Activated CD4-positive, alpha-beta T cell treated with anti-CD3 and anti-CD28 coated beads, Interleukin-2, amount 50 U/mL, for 16 hours (primary cell): ENCODE measurements at places on chromosomes 6 and 20.
A peak's percentile ranks its signal among the peaks of the same experiment; 100 is the strongest.

DNA sequence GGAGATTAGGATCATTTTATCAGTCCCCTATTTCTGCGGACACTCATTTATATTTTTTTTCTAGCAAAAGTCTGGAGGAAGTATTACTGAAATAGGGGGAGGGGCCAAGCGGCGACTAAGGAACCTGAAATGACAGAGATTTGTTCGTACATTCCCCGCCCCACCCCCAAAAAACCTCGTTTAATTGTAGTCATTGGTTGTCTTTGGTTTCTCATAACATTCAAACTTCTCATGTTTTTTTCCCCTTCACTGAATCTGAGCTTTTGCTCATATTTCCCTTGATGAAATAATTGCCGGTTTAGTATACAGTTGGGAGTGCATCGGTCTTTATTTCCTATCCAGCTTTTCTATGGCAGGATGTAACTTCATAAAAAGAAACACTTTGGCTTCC, 768 bp upstream of the FYN start:
- peak; percentile 66 for DNase-seq

DNA sequence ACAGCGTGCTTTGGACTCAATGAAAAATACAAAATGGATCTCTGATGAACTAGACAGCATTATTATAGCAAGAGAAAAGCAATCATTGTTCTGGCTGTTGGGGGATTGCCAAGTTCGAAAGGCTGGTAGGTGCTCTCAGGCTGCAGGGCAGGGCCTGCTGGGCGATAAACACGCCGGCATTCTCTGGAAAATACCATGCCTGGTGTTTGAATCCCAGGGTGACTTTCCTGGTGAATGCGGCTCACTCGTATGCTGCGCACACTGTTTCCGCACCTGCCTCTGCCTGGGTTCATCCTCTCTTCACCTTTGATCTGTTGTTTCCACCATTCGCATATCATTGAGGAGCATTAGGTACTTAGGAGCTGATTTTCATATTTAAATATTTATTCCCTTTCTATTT, 37.4 kb downstream of the GCNT2 start:
- DNase-seq, result no peak

- no peak for DNase-seq
These were observed 23.9 kb downstream of the PNLDC1 start for GRCh38 chr6:159823953-159824352.

GRCh38 chr6:164756142-164756541, 553.3 kb downstream of the C6orf118 start:
- DNase-seq, result no peak

- DNase-seq, result peak; percentile 51
These were observed 428.7 kb upstream of the SOX4 start for GRCh38 chr6:21164768-21165326.

DNA sequence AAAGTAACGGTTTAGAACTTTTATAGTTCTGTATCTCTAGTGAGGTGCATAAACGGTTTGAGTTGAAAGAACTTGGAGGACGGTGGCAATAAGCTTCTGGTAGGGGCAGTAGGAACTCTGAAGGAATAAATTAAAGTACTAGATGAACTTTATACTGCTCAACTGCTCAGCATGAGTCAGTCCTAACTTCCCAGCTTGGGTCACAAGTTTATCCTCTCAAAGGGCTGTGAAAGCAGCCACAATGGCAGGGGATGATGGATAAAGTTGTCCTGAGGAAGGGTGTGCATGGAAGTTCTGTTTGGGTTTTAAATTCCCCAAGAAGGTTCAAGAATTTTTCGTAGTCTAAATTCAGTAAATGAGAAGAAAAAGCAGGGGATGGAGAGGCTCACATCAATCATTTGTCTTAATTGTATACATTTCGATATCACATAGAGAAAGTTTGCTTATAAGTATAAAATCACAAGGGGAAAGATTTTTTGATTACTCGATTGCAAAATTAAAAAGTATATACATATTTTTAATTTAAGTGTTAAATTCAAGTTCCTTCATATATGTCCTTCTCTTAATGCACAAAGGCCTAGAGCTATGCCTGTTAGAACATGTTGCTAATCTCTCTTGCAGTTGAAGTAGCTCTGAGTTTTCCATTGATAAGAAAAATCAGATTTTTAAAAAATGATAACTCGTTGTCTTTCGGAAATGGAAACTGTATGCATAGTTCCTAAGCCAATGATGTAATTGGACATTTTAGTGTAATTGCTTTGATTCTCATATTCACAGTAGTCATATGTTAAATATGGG, 55.3 kb upstream of the JAG1 start:
- no peak for DNase-seq

DNA sequence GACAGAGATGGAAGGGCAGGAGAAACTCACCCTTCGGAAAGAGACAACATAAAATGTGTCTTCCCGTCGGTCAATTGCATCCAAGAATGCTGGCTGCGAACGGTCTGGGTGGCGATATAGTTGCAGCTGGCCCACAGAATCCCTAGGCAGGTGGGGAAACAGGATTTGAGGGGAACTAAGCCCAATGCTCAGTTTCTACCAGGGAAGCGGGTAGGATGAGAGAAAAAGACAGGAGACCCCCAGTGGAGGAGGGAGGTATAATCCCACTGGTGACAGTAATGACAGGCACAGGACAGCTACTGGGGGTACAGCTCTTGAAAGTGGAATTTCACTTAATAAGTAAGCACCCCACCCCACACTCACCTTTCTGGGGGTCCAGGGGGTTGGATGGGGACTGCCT, 7.5 kb upstream of the TNXB start:
- no peak for DNase-seq

- no peak for DNase-seq
These were observed 93.1 kb downstream of the NCR2 start for GRCh38 chr6:41428336-41428995.

GRCh38 chr20:52490711-52491430, 299.3 kb upstream of the ZFP64 start:
- no peak for DNase-seq

- DNase-seq, result no peak
These were observed 46.2 kb upstream of the BCLAF1 start for GRCh38 chr6:136335736-136336363.

- no peak for DNase-seq
These were observed 78.1 kb upstream of the CD93 start for GRCh38 chr20:23164176-23164601.

- DNase-seq, result peak; percentile 79
These were observed 33.7 kb downstream of the PTGIS start for GRCh38 chr20:49534255-49534712.

GRCh38 chr6:43924222-43924702, 154.3 kb downstream of the VEGFA start:
- peak; percentile 70 for DNase-seq

DNA sequence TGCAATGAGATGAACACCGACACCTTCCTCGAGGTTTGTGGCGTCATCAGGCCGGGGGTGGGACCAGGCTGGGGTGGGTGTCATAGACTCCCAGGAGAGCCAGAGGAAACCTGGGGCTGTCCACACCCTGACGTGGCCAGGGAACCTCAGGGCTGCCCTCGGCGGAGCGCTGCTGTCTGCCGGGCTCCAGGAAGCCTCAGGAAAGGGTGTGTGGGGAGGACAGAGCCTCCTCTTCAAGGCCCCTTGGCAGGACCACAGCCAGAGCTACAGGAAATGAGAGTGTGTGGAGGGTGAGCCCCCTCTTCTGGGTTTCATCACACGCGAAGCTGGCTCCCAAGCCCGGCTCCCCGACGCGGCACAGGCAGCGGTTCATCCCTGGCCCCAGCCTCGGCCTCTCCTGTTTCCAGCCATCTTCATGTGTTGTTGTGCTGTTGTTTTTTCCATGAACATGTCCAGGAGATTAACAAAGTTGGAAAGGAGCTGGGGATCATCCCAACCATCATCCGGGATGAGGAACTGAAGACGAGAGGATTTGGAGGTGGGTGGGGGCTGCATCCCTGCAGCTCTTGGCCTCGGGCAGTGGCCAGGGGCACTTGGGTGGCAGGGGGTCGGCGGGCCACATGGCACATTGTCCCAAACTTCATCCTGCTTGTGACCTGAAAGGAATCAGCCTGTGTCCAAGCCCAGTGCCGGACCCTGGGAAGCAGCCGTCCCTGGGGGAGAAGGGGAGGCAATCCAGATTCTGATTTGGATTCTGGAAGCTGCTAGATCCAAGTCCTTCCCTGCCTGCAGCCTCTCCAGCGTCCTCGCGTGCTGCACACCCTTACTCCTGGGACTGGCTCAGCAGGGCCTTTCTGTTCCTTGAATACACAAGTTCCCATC, 6.4 kb downstream of the NPEPL1 start:
- no peak for DNase-seq

DNA sequence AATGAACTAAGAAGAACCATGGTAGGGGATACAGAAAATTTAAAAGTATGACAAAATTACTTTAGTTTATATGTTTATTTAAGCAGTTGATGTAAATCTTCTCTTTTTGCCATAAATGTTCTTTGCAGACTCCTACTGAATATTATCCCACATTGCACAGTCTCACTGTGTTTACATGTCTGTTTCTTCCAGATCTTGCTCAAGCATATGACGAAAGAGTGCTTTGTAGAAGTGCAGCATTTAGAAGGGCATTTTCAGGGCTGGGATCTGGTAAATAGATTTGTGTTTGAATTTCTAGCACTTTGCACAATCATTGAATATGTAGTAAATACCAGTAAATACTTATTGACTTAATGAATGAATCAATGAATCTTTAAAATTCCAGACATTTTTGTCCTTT, 152.0 kb upstream of the EPHA7 start:
- no peak for DNase-seq

- peak; percentile 78 for DNase-seq
These were observed 24.7 kb upstream of the PYGB start for GRCh38 chr20:25223179-25223661.

GRCh38 chr6:73680289-73680918, 15.6 kb upstream of the CD109 start:
- no peak for DNase-seq

DNA sequence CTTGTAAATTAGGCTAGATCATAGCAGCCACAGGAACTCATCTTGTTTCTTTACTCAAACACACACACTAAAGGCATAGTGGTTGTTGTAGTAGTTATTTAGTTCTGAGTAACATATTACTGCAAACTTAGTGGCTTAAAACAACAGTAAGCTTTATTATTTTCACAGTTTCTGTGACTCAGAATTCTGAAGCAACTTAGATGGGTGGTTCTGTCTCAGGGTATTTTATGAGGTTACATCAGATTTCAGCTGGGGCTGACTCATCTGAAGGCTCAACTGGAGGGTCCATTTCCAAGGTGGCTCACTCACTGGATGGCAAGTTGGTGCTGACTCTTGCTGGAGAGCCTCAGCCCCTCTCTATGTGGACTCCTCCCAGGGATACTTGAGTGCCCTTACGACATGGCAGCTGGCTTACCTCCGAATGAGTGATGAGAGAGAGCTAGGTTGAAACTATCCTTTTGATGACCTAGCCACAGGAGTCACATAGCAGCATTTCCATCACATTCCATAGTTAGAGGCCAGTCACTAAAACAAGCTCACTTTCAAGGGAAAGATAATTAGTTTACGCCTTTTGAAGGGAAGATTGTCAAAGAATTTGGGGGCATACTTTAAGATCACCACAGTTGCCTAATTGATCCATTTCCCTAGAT, 136.5 kb upstream of the PRND start:
- DNase-seq, result no peak

DNA sequence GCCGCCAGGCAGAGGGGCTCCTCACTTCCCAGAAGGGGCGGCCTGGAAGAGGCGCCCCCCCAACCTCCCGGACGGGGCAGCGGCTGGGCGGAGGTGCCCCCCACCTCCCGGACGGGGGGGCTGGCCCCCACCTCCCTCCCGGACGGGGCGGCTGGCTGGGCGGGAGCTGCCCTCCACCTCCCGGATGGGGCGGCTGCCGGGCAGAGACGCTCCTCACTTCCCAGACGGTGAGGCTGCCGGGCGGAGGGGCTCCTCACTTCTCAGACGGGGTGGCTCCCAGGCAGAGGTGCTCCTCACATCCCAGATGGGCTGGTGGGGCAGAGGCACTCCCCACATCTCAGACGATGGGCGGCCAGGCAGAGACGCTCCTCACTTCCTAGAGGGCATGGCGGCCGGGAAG, 389.7 kb upstream of the EYS start:
- no peak for DNase-seq
